ENCODE measurements at places on chromosomes 6 and 20.

- peak; percentile 12 for DNase-seq
Observed at GRCh38 chr6:143451531-143451930, 926 bp downstream of the PEX3 start.

DNA sequence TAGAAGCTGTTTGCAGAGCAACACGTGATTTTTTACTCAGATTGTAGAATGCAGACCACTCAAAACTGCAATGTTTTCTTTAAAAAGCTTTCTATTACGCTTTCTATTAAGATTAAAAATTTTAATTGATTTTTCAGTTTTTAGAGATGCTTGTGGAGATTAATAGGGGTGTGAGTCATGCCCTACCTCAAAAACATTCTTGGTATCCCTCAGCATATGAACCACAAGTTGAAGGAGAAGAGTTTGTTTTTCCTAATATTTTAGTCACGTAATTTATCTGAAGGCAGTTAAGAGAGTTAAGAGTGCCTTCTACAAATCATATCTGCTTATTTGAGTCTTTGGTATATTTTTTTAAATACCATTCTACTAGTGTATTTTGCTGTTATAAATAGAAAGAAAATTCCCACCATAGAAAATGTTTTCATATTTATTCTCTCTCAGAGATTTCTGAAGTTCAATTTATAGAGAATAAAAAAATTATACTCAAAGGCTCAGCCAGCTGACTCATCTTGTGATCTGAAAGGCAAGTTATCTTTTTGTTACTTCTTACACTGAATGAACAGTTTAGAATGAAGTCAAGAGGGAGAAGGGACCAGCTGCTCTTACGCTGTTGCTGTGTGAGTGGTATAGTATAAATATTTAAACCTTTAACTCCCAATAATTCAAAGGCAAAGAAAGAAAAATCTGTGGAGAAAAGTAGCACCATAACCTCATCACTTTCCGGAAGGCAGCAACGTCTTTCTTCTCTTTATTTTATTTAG, 7.6 kb downstream of the RIPOR2 start:
- DNase-seq = no peak

DNA sequence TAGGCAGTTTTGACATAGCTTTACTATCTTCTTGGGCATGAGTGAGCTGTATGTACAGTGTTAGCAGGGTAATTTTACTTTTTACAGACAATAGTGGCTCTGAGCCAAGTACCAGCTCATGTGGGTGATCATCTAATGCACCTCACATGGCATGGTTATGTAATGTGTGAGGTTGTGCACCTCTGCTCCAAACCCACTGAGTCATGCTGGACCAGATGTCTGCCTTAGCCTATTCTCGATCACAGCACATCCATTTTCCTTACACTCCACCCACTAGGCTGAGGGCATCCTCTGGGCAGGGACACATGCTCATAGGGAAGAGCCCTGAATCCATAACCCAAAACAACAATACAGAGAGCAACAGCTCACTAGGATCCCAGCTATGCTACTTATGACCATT, 71.6 kb upstream of the FBXL4 start:
- DNase-seq = no peak

GRCh38 chr6:108570517-108570916, 9.8 kb downstream of the FOXO3 start:
- no peak for DNase-seq

DNA sequence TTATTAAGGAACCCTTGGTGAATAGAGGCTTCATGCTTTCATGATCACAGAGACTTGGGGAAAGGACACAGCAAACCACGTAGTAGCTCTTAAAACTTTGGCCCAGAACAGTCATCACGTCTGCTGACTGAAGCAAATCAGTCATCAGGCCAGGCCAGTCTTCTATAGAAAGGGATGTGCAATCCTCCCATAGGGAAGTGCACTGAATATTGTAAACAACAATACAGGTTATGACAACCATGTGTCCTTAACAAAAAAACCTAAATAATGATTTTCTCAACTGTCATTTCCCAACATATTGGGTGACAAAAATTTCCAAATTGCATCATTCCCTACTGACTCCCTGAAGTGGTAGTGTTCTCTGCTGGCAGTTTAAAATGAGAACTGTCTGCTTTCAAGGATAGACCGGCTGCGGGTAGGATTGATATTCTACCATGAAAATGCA, 388.2 kb upstream of the CITED2 start:
- peak; percentile 97 for DNase-seq

DNA sequence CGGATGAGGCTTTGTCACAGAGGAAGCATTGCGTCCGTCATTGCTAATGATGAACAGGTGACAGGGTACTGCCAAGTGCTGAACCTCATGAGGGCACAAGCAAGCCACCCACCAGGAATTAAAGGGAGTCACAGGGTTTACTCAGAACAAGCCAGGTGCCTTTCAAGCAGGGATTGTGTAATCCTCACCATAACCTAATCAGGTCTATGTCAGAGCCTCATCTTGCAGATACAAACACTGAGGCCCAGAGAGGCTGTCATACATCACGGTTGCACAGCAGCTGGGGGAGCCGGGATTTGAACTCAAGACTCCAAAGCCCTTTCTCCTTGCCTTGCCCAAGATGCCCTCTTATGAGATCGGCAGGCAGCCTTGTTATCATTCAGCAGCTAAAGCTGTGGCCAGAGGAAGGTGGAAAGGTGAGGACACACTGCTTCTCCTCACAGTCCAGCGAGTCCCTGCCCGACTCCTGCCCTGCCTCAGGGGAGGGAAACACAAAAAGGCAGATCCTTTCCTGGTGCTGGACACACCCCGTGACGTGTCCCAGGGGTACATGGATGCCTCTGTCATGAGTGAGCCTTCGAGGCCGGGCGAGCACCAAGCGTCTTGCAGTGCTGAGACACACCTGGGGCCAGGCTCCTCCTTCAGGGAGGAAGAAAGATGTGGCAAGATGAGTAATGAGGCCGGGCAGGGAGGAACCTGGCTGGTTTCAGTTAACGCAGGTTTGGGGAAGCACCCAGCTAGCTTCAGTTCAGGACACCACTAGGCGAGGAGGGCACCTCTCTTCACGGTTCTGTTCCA, 214.9 kb downstream of the LY86 start:
- DNase-seq = no peak

Data from inflammatory macrophage treated with lipopolysaccharide for 4 hours (primary cell).